ENCODE measurements at places on chromosomes 5 and 9.

DNA sequence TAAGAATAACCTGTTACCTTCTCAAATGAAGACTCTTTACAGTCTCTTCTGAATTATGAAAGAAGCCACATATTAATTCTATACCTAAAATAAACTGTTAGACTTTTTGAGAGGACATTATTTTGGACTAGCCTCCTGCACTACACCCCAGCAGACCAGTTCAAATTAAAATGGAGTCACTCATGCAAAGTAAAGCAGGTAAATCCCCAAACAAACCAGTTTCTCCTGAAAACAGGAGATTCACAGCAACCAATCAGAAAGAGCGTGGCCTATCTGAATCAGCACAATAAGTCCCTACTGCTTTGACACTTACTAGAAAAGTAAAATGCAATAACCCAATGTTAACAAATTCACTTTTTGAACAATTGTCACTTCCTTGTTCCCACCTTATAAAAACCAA lies 58.8 kb downstream of the PTBP3 start:
- no peak for DNase-seq

GRCh38 chr9:93298498-93299417 lies 114.8 kb downstream of the WNK2 start:
- no peak for DNase-seq

DNA sequence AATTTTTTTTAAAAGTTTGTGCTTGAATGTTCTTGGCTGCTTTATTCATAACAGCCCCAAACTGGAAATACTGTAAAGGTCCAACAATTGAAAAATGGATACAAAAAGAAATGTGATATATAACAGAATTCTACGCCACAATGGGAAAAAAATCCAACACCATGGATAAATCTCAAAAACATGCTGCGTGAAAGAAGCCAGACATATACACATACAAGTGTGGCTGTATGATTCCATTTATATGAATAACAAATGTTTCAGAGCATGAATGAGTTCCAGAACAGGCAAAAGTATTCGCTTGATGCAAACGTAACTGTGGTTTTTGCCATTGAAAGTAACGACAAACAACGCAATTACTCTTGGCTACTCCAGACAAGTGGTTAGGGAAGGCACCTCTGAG lies 7.2 kb upstream of the SFXN1 start:
- DNase-seq, result no peak

- DNase-seq, result no peak
These were observed 148.8 kb upstream of the TNPO1 start for GRCh38 chr5:72667708-72668107.

GRCh38 chr5:135127439-135128240 lies 93.6 kb upstream of the PITX1 start:
- DNase-seq, result no peak

DNA sequence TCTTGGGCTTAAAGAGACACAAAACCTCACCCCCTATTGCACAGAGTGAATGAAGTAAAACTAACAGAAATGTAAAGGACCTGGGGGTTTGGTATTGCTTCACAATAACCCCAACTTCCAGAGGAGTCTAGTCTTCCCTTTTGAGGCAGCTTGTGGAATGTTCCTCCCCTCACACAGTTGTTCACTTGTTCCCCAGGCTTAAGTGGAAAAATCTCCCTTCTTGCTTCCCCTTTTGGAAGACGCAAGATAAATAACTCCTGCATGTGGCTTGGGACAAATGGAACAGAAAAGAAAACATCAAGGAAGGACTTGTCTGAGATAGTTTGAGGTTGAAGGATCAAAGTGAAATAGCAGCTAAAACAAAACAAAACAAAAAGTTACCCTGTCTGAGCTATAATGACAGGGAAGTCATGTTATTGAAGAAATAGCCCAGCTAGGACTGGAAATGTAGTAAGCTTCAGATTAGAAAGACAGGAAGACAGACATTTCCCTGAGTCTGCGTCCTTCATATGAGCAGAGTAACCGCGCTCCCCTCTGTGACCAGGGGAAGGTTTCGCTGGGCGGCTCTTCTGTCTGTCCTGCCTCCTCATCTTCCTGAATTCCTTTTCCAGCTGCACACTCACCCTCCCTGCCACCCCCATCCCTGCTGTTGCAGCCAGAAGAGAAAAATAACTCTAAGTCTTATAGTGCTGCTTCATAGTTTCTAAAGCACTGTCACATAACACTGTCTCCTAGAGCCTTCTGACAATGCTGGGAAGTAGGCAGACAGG lies 8.8 kb downstream of the SPARC start:
- no peak for DNase-seq

DNA sequence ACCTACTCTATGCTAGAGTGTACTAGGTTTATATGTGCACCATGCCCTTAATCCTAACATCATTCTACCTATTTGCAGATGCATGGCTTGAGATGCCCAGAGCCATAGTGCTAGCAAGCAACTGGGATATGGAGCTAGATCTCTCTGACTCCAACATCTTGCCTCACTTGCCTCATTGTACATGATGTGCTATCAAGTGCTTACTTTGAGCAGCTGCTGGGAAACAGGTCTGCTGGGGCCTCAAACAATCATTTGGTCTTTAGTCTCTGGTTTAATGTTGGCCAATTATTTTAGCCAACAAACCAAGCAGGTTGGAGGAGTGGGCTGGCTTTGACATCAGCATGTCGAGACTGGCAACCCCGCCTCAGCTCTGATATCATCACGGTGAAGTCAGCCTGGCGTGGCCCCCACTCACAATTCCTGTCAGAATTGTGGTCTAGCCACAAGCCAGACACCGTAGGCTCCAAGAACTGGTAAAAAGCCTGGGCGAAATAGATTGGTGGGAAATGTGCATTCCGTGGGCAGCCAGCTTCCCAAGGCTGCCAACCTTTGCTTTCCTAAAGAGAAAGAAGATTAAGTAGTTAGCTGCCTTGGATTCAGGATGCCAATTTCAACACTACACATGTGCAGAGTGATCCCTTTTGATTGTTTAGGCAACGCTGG lies 21.1 kb upstream of the GAS1 start:
- DNase-seq, result no peak

GRCh38 chr5:93425096-93425495 lies 155.9 kb downstream of the NR2F1-AS1 start:
- DNase-seq, result no peak

- DNase-seq, result no peak
These were observed 9.8 kb downstream of the RNF183 start for GRCh38 chr9:113293285-113293878.

DNA sequence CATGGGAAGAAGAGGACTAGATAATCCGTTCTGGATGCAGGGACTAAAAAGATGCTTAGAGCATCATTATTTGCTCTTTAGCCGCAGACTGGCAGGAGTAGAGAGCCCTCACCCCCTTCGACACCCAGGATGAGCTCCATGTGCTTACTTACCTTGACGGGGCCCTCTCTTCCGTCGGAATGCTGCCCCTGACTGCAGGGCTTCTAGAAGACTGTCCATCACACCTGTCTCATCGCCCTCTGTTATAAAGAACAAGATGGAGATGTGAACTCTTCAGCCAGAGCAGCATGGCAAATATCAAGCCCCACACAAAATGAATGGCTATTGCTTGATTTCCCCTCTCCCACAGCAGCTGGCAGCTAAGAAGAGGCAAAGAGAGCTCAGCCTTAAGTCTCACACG lies 35.1 kb downstream of the PCDHGC5 start:
- no peak for DNase-seq

DNA sequence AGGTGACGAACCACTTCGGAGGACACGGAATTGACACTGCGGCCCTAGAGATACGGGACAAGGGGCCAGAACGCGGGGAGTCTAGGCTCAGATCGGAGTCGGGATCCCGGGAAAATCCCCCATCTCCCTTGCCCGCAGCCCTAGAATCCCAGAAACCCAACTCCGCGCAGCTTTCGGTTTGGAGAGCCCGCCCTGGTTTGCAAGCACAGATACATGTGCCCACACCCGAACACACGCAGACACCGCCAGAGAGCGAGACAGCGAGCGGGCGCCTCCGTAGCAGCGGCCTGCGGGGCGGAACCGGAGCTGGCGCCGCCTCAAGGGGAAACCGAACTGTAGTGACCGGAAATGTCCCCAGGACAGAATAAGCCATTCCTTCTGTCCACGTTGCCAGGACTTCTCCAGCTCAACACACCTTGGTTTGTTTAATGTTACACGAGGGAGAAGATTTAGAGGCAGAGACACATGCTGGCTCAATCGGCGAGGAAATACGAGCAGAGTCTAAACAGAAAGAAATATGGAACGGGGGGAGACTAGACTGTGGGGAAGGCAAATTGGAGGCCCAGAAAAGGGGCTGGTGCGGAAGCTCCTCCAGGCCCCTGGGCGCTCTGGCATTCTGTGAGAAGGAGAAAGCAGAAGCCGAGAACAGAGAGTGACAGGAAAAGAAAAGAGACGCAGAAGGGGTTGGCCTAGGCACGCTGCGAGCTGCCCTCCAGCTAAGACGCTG lies 2.9 kb upstream of the PAX5 start:
- DNase-seq, result peak; percentile 57

DNA sequence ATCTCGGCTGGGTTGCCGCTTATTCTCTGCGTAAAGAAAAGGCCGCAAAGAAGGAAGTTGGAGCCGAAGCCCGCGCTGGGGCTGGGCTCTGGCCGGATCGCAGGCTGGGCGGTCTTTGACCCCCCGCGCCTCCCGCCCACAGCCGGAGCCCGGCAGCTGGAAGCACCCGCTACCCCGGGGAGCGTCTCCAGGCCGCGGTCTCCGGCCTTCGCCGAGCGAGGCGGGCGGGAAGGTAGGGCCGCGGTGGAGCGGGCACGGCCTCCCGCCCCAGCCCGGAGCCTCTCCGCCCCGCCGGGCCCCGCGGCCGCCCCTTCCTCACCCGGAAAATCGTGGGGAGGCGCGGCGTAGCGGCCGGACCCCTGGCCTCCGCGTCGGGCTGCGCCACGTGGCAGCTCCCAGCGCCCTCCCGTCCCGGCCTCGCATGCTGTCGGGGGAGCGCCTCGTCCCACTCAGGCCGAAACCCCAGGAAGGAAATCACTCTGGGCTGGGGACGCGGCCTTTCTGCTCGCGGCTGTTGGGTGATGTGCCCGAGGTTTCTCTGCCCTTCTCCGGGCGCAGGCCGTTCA lies 12.0 kb downstream of the FOXD1 start:
- DNase-seq, result no peak

GRCh38 chr5:121525706-121526105 lies 326.0 kb upstream of the FTMT start:
- DNase-seq, result no peak

DNA sequence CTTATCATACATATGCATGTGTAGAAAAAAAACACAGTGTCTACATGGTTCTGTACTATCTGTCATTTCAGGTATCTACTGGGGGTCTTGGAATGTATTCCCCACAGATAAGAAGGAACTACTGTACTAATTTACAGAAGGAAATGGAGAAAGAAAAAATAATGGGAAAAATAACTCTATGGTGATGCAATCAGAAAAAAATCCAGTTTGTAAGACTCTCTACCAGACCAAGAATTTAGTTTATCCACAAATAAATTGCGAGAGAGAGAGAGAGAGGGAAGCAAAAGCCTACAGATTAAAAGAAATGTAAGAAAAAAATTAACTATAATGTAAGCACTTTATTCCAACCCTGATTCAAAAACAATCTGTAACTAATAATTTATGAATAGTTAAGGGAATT lies 708.6 kb upstream of the ZNF608 start:
- no peak for DNase-seq

DNA sequence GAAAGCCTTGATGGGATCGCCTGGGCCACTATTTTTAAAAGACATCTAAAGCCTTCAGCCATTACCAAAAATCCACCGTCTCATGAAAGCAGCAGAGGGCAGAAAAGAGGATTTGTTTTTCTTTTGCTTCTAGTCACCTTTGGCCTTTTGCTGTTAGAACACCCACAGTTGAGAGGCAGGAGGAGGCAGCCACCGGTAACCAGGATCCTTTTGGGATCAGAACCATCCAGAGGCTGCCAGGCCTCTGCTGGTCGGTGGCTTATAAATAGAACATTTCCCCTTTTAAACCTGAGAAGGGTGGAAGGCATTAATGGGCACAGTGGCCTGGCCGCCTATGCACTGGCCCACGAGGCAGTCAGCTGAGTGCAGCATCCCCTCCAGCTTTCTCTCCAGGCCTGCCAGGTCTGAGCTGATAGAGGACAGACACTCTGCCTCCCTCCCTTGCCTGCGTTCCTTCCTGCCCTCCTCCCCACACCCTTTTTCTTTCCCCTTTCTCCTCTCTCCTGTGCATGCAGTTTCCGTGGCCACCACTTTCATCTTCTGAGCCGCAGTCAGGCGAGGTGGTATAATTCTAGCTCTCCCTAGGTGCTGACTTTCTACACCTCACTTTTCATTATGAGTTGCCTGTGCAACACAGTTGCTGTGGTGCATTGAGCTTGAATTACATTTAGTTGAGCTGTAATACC lies 253.4 kb downstream of the ARHGAP26 start:
- peak; percentile 15 for DNase-seq

DNA sequence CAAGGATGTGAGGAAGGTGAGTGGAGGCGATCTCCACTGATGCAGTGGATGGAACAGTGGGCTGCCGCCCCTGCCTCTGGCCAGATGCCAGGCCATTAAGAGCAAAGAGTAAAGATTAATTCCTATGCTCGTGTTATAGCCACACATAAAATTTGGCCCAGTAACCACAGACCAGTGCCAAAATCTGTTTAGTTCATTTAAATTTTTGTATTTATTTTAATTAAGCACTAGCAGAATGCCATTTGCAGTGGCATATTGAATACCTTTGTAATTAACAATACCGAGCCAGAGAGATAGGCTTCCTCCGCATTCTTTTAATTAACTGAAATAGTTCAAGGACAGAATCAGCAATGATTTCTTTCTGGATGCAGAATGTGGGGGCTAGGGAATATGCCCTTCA lies 179.8 kb downstream of the MED10 start:
- DNase-seq, result no peak

- no peak for DNase-seq
These were observed 262.1 kb downstream of the RFX3 start for GRCh38 chr9:3263698-3264097.

- no peak for DNase-seq
These were observed 93.6 kb downstream of the CAMSAP1 start for GRCh38 chr9:135813671-135814290.

Data from pancreas (tissue), 10 donors.